Activated CD4-positive, alpha-beta memory T cell treated with anti-CD3 and anti-CD28 coated beads, Interleukin-2, amount 10 ng/mL, durations not matched to agents 7 days and 5 days (primary cell): ENCODE measurements at places on chromosomes 12 and 14.
A peak's percentile ranks its signal among the peaks of the same experiment; 100 is the strongest.

- DNase-seq: no peak
Observed at GRCh38 chr12:123270214-123271000, 1.2 kb downstream of the CDK2AP1 start.

DNA sequence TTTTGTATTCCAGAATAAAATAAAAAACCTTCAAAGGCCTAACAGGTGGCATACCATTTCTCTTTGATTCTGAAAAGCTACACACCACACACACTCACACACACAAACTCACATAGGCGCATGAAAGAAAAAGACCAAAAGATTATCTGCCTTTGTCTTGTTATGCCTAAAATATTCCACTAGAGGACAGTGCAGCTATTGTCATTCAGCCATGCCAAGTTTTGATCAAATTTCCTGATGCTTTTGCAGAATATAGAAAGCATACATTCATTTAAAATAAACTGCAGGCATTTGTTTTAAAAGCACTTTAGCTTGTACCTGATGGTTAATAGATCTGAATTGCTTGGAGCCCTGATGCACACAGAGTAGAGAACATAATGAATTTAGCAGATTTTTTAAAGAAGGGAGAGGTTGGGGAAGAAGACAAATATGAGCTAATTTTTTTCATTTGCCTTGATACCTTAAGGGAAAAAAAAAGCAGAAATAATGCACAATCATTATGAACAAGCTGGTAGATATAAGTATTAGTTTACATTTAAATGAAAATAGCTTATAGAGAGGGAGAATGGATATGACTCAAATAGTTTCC, 1766.9 kb upstream of the SEL1L start:
- no peak for DNase-seq

DNA sequence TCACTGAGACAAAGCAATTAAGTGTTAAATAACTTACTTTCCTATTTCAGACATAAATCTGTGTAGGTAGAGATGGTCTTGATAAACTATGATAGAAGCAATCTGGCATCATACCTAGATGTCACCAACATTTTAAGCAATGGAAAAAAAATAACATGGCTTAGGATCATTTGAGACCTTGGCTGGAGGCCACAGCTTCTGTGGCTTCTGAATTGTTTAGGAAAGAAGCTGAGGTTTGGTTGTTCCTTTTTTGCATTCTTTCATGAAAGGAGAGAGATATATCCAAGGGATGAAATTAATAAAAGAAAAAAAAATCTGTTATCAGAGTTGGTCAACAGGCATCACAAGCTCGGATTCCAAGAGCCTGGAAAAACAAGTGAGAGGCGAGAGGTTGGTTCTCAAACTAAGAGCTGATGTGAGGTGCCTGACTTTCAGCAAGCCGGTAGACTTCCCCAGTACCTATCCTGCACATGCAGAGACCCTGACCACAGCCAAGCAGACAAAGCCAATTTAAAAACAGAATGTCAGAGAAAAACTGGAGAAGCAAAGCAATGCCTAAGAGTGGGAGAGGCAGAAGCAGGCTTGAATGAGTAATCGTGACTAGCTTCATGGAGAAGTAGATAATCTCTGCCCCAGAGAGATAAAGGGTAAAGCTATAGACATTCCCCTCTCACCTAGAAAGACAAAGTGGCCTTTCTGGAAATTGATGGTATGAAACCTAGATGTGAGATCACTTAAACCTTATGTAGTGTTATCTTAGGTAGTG, 43.4 kb upstream of the ST8SIA1 start:
- no peak for DNase-seq

DNA sequence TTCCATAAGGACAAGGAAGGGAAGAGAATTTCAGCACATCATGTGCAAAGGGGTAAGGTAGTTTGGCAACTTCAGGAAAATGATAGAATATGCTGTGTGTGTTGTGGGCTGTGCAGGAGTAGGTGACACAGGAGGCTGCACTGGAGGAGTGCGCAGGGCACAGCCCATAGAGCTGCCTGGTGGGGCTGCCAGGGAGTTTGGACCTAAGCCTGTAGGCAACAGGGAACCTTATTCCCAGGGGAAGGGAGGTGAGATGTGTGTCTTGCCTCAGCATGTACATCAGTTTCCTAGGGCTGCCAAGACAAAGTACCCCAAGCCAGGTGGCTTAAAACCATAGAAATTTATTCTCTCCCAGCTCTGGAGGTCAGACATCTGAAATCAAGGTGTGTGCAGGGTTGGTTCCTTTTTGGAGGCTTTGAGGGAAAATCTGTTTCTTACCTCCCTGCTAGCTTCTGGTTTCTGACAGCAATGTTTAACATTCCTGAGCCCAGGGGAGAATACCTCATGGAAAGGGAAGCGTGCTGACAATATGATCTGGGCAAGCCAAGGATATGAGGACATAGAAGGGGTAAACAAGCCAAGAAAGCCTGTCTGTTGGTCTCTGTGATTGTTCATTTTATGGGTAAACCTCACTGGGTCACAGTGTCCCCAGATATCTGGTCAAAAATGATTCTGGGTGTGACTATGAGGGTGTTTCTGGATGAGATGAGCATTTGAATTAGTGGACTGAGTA, 174.0 kb upstream of the NTF3 start:
- no peak for DNase-seq

DNA sequence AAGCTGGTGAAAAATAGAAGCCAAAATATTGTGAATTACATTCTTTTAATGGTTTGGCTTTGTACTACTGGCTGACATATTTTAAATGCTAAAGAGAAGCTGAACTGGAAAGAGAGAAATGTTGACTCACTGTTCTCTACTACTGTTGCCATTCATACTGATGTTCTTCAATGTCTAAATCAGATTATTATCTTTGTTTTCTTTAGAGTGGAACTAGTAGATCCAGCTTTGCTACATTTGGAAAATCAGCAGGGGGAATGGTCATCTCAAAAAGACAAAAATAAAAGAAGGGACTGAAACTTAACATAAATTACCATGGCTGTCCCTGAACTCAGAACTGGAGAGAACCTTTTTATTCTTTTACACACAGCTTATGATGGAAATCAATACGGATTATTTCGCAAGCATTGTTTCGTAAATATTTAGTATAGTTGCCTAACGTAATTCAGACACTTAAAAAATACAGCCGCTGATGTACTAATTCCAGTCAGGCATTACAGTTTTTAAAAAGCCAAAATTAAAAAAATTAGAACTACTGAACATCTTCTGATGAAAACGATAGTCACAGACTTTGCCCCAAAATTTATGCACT, 76.3 kb upstream of the OTX2 start:
- DNase-seq: no peak

DNA sequence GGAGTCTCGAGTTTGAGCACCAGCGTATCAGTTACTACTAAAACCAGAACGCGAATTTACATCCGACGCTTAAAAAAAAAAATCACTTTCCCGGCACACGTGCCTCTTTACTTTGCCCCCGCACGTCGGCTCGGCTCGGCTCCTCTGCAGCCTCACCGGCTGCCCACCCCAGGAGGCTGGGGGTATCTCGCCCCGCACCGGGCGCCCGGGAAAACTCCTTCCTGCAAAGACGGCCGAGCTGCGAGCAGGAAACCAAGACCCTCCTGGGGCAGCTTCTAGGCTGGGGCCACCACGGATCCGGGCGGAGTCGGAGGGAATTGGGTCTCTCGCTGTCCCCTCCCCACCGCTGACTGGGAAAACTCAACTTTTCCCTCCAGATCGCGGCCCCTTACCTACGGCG, 610 bp downstream of the VSIG10 start:
- DNase-seq: peak; percentile 16

- no peak for DNase-seq
Observed at GRCh38 chr12:43921666-43922337, 85.9 kb downstream of the TMEM117 start.

GRCh38 chr14:86683561-86683960, 1153.6 kb downstream of the FLRT2 start:
- no peak for DNase-seq

DNA sequence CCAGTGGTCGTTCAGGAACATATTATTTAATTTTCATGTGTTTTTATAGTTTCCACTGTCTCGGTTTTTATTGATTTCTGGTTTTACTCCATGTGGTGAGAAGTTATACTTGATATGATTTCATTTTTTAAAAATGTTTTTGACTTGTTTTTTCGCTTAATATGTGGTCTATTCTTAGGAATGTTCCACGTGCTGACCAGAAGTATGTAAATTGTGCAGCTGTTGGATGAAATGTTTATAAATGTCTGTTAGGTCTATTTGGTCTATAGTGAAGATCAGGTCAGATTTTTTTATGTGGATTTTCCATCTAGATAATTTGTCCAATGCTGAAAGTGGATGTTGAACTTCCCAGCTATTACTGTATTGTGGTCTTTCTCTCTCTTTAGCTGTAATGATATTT, 433.8 kb upstream of the MIS18BP1 start:
- no peak for DNase-seq

GRCh38 chr14:47009615-47010014, 358.0 kb upstream of the RPL10L start:
- DNase-seq: no peak

DNA sequence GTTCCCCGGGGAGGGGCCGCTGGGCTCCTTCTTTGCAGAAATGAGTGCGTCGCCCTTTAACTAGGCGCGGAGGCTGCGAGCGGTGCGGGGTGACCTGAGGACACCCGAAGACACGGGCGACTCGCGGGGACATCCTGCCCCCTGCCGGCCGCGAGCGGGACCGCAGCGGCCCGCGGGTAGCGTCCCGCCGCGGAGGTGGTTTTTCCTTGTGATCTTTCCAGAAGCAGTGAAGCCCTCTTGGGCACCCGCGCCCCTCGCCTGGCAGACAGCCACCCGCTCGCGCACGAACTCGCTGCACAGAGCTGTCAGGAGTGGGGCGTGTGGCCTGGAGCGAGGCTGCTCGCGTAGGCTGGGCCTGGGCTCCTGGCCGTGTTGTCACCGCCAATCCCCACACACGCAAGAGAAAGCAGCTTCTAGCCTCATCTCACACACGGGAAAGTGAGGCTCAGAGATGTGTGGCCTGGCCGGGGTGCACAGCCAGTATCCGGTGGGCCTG, 67.2 kb downstream of the DIO3 start:
- peak; percentile 76 for DNase-seq

DNA sequence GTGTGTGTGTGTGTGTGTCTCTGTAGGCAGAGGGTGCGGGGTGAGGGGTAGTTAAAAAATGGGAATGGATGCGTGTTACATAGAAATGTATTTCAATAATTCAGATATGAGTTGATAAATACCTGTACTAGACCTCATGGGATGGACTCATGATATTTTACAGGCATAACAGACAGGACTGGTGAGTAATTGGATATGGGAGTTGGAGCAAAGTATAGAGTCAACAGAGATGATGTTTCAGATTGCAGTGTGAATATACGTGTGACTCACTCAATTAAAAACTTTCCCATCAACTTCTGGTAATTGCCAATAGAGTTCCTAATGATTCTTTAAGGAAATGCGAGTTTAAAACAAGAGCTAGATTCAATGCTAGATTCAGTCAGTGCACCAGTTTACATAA, 711.9 kb downstream of the C12orf50 start:
- no peak for DNase-seq

- DNase-seq: peak; percentile 6
Observed at GRCh38 chr12:52612431-52613383, 5.7 kb downstream of the KRT73 start.

- DNase-seq: no peak
Observed at GRCh38 chr14:85728476-85729065, 198.6 kb downstream of the FLRT2 start.

- DNase-seq: peak; percentile 60
Observed at GRCh38 chr14:90518941-90519256, 122.1 kb downstream of the CALM1 start.

DNA sequence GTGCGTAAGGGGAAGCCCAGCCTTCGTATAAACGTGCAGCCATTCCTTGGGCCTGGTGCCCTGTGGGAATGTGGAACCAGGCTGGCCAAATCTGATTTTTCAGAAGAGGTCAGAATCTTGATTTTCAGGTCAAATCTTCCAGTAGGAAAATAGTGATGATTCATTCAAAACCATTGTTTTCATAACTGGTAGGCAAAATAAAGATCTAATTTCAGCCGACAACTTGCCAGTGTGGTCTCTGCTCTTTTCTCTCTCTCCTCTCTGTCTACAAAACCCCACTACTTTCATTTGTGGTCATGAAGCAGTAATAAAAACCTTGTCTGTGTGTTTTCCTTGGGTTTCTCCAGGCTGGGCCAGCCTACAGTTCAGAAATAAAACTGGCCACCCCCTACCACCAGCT, 135.1 kb downstream of the RBM19 start:
- DNase-seq: no peak

- no peak for DNase-seq
Observed at GRCh38 chr12:66751432-66752113, 72.7 kb upstream of the GRIP1 start.

DNA sequence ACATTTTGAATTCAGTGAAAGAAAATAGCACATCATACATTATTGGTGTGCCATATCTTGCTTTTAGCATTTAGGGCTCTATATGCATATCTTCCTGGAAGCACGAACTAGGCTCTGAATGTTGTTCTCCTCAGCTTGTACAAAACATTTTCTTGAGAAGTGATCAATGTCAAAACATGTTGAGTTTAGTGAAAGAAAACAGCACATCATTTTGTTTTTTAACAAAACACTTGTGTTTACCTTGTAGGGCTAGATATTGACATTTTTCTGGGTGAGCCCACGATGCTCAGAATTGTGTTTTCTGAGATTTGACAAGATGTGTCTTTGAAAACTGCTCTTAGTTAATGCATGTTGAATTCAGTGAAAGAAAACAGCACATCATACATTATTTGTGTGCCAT, 81.0 kb downstream of the ASCL4 start:
- DNase-seq: no peak

DNA sequence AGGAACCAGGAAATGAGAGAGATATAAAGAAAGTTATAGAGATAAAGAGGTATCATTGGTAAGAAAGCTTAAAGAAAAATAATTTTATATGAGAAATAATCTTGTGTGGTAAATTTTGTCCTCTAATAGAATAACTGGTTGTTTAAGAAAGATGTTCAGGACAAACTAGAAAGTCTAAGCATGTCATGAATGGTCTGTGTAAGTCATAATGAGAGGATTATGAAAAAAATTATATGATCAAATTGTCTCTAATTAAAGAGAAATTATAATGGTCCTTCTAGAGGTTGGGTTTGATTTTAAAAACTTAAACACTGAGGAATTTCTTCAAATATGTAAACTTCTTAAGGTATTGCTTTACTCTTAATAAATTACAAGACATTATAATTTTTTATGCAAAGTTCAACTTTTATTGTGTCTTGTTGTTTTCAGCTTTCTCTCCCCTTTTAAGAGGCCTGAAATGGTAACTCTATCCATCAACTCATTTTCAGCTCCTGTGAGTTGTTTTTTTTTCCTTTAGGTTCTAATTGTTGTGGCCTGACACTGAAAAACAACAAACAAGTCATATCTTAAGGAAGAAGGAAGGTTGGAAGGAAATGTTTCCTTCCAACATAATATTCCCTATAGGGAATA, 88.2 kb upstream of the CNOT2 start:
- no peak for DNase-seq

- DNase-seq: no peak
Observed at GRCh38 chr14:99173086-99173485, 98.9 kb downstream of the BCL11B start.
